Activated CD4-positive, alpha-beta T cell treated with anti-CD3 and anti-CD28 coated beads for 48 hours (primary cell): ENCODE measurements at places on chromosomes 11 and 22.

DNA sequence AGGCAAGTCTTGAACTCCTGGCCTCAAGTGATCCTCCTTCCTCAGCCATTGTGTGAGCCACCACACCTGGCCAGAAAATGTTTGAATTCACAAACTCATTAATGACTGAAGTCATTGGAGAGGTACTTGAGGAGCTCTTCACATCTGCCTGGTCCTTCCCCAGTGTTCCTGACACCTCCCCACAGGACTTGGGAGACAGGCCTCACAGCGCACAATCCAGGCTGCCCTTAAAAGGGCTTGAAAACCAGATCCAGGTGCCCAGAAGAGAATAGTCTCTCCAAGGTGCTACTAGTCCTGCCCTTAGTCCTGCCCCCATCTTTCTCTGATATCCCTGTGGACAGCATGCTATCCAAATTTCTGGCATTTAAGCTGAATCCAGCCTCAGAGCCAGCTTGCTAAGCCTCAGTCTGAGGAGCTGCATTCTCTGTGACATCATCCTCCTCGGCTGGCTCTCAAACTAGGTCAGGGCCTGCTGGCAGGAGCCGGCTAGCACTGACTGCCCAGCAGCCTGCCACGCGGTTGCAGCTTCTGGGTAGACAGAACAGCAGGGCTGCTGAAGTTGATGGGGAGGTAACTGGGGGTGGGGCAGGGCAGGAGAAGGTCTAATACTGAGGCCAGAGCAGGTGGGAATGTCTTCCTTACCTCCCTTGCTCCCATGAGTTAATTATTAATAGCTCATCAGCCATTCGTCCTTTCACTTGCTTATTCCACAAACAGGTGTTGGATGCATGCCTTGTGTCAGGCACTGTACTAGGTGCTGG, 35.3 kb upstream of the NECTIN1 start:
- no peak for DNase-seq

DNA sequence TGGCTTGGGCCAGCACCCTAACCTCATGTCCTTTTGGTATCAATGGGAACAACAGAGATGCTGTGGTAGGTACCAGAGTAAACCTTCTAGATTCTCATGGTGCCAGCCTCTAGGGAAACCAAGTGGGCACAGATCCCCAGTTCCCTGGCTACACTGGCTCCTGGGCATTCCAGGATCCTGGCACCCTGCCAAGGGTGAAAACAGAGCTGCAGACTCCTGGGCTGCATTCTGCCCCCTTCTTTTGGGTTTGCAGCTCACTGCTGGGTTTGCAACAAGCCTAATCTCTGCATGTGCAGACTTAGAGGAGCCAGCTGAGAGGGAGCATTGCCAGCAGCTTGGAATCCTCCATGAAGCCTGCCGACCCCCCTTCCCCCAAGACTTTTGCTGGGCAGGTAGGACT, 30.6 kb downstream of the PRDM11 start:
- no peak for DNase-seq

DNA sequence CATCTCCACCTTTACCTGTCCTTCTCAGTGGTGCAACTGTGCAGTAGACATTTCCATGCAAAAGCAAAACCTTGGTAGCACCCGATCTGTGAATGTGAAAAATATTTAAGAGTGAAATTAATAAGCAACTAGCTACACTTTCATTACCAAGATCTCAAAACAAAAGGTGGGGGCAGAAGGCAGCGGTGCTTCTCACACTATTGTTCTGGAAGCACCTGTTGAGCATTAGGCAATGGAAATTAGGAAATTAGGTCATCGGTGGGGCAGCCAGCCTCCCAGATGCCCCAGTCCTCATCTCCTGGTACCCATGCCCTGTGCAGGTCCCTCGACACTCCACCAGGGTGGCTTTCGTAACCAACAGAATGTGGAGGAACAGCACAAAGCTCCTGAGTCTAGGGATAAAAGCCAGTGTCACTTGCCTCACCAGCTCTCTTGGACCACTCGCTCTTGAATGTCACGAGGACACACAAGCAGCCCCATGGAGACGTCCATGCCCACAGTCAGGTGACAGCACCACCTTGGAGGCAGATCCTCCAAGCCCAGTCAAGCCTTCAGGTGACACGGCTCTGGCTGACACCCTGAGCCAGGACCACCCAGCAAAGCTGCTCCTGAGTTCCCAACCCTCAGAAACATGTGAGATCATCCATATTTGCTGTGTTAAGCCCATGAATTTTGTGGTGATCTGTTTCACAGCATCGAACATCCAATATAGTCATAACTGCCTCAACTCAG, 3.3 kb downstream of the LTO1 start:
- DNase-seq = no peak

- DNase-seq = no peak
Observed at GRCh38 chr11:130601141-130601540, 152.7 kb downstream of the ADAMTS15 start.

GRCh38 chr11:86180851-86181250, 63.7 kb upstream of the EED start:
- no peak for DNase-seq
